ENCODE measurements at places on chromosomes 13 and 19.

- DNase-seq, result no peak
Observed at GRCh38 chr13:74931698-74932433, 550.1 kb downstream of the TBC1D4 start.

GRCh38 chr19:11024259-11024658 is 63.4 kb downstream of the SMARCA4 start:
- DNase-seq, result no peak

DNA sequence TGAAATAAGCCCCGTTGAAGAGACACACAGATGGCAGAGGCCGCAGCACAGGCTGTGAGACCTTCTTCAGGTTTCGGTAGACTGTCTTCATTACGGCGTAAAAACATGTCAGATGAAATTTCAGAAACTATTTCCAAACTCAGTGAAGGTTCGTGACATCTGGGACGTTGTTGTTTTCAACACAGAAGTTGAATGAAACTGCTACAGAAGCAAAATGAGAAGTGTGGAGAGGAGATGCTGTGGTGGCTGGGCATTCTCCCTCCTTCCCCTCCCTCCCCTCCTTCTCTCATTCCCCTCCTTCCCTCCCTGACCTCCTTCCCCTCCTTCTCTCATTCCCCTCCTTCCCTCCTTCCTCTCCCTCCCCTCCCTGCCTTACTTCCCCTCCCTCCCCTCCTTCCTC is 113.6 kb downstream of the ATP11A start:
- DNase-seq, result no peak

GRCh38 chr13:63460462-63461090 is 2044.9 kb upstream of the PCDH20 start:
- no peak for DNase-seq

- DNase-seq, result peak; percentile 20
Observed at GRCh38 chr19:459724-460511, 915 bp downstream of the SHC2 start.

GRCh38 chr13:58919551-58919950 is 1244.2 kb downstream of the DIAPH3 start:
- DNase-seq, result no peak
